ENCODE measurements at places on chromosomes 12 and 14.

- no peak for DNase-seq
These were observed 161.3 kb downstream of the KITLG start for GRCh38 chr12:88418856-88419497.

DNA sequence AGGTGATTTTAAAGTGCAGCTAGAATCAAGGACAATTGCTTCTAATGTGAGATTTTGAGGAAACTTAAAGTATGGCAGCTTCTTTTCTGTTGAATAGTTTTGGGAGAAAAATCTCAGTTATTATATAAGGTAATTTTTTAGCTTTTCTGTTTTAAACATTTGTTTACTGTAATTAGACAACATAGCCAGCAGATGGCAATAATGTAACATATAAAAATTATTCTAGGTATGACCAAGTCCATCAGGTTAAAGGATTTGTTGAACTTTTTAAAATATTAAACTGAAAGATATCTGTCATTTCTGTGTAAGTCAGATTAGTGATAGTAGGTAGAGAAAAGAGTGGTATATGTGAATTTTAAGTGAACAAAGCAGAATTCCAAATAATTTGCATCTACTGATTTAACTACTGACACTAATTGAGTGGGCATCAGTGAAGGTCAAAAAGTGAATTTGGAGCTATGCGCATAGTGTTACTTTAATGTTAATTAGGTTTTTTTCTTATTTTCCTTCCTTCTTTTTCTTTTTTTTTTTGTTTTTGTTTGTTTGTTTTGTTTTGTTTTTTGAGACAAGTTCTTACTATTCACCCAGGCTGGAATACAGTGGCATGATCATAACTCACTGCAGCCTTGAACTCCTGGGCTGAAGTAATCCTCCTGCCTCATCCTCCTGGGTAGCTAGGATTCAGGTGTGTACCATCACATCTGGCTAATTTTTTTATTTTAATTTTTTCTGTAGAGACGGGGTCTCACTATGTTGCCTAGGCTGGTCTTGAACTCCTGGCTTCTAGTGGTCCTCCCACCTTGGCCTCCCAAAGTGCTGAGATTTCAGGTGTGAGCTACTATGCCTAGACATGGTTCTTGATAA lies 18.6 kb downstream of the PRORP start:
- DNase-seq: no peak

DNA sequence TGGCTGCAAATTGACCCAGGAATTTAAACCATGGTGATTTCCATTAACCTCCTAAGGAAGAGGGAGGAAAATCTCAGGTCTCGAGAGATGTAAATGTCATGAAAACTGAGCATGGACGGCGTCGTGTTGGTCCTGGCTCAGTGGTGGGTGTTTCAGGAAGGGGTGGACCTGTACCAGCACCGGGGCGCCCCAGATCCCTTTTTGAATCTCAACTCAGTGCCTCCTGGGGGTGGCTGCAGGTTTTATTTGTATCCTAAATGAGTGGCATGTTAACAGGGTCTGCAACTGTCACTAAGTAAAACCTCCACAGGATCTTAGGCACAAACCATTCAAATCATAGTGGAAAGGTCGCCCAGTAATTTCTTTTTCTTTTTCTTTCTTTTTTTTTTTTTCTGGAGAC lies 101.3 kb downstream of the ASCL4 start:
- no peak for DNase-seq

DNA sequence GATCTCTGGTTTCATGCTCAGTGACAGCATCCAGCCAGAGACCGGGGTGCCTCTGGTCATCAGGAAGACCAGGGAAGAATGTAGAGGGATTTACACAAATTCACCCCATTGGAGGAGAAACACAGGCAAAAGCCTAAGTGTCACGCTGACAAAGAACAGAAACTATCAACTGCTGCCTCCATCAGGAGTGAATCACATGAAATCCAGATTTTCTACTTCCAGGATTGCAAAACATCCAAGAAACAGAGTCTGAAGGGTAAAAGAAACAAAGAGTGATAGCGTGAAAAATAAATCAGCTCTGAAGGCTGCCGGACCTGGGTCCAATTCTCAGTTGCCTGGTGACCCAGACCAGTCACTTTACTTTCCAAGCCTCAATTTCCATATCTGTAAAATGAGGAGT lies 136.1 kb upstream of the MAP1LC3B2 start:
- no peak for DNase-seq

- no peak for DNase-seq
These were observed 5.8 kb upstream of the BIN2 start for GRCh38 chr12:51329742-51330141.

- peak; percentile 69 for DNase-seq
These were observed 10.1 kb downstream of the NDRG2 start for GRCh38 chr14:21014761-21015190.

GRCh38 chr14:87483271-87484260 lies 509.4 kb downstream of the GALC start:
- DNase-seq: no peak

DNA sequence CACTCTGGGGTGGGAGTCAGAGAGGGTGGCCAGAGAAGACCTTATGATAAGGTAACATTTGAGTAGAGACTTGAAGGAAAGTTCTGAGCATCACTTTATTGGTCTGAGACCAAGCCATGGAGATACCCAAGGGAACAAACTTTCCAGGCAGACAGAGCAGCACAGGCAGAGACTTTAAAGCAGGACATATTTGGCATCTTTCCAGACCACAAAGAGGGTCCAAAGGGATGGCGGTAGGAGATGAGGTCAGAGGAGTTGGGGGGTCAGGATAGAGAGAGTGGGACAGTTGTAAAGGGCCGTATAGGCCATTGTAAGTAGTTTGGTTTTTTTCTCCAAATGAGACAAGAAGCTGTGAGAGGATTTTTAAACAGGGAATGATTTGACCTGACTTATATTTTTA lies 344.4 kb downstream of the SEC23A start:
- DNase-seq: no peak

DNA sequence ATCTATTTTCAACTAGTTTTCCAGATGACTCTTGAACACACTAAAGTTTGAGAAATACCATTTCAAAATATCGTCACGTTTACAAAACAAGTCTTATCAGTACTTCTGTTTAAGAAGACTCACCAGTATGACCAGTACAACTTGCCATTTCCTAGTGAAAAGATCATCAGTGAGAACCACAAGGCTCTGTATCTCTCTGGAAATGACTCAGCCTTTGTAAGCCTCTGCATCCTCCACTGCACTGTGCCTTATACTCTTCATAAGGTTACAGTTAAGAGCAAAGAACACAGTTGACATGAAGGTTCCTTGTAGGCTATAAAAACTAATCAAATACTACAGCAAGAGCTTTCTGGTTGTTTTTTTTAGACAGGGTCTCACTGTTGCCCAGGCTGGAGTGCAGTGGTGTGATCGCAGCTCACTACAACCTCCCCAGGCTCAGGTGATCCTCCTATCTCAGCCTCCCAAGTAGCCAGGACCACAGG lies 5.7 kb upstream of the VTI1B start:
- peak; percentile 82 for DNase-seq

GRCh38 chr14:22320362-22320750 lies 268.7 kb downstream of the DAD1 start:
- DNase-seq: no peak

DNA sequence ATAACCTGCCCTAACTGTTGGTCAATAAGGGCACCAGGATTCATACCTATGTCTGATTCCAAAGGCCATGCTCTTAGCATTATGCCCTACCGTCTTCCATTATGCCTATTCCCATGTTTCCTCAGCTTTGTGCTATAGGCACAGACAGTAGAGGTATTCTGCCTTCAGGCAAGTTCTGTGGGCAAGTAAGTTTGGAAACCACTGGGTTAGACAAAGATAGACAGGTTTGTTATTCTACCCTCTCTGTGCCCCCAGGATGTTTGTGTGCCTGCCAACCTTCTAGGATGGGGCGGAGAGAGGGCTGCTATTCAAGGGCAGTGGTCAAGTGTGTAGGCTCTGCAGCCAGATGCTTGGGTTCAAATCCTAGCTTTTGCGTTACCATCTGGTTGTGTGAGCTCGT lies 4.6 kb downstream of the RAPGEF3 start:
- DNase-seq: no peak

DNA sequence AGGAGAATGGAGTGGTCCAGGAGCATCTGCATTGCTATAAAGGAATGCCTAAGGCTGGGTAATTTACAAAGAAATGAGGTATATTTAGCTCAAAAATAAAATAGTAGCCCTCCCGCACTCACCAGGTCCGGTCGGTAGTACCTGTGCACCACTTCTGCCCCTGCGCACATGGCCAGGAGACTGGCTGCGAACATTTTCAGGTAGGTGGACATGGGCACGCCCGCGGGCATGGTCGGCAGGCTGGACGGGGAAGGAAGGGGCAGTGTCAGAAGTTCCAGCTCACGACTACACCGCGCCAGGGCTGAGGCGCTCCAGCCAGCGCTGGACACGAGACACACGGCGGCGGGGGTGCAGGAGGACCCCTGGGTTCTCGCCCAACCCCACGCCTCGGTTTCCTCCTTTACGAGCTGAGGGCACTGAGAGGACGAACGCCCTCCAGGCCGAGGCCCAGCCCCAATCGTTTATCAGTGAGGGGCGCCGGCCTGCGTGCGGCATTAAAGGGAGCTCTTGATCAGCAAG lies 9.1 kb upstream of the TDG start:
- DNase-seq: no peak

DNA sequence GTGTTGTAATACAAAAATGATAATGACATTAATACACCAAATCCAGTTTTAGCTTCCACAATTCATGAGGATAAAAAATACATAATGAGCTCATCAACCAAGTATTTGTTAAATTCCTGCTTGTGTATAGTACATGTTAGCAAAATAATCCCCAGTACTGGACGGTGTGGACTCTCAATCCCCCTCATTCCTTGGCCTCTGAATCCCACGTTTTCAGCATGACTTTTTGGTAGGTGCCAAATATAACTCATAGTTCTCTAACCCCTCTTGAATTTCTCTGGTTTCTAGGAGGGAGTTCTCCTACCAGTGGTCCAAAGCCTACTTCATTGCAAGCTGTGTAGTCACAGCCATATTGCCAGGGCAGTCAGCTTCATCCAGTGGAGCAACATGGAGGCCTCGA lies 41.4 kb upstream of the EPS8 start:
- no peak for DNase-seq

DNA sequence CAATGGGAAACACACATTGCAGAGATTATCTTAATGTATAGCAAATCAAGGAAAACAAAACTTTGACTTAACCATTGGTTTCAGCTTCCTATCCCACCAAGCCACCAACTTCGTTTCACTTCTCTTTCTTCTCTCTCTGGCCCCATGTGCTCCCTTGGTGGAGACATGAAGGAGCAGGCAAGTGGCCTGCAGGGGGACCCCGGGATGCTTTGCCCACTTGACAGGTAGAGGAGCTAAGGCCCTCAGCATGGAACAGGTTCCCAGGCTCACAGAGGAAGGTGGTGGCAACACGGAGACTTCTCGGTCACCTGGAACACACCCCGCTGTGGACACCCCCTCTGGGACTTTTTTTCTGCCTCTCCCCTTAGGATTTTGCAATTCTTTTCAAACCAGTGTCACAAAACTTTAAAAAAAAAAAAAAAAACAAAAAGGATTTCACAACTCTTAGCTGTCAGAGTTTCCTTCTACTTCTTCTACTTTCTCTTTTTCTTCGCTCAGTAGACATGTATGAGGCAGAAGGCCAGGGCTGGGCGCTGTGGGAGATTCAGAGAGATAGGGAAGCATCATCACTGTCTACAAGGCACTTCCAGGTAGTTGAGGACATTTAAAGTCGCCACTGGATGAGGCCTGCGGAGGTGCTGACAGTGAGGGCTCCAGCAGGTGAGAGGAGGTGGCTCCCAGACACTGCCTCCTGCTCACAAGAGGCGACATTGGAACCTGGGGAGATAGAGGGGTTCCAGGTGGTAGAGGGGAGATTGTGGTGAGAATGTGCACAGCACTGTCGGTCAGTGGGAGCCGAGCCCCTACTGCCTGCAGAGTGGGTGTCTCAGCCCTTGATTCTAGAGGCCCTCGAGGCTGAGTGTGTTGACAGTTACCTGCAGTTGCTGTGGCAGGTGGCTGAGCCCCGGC lies 119.6 kb downstream of the GCH1 start:
- DNase-seq: peak; percentile 78

DNA sequence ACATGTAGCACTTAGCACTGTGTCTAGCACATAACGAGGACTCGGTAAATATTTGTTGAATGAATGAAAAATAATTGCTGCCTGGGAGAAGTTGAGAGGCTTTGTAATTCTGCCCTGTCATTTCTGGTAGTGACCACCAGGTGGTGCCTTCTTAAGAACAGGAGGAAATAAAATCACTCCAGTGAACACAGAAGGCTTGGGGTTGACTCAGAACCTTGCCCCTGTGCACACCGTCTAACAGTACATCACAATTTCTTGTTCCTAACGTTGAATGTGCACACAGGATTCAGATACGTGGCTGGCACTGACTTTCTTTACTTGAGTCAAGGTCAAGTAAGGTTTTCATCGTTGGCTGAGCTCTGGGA lies 91.8 kb downstream of the RGS6 start:
- DNase-seq: peak; percentile 30

GRCh38 chr12:61869796-61870195 lies 390.4 kb upstream of the USP15 start:
- DNase-seq: no peak
